ENCODE measurements at places on chromosomes 1 and 21.

GRCh38 chr1:100380635-100381034 lies 28.3 kb downstream of the CDC14A start:
- DNase-seq: no peak

- DNase-seq: no peak
Measured at GRCh38 chr1:109392037-109392787, 5.5 kb downstream of the SORT1 start.

- DNase-seq: peak; percentile 56
Measured at GRCh38 chr1:160623227-160623633, 23.6 kb downstream of the SLAMF1 start.

GRCh38 chr1:2786329-2787162 lies 14.9 kb downstream of the TTC34 start:
- DNase-seq: peak; percentile 53

GRCh38 chr1:73104749-73105148 lies 822.4 kb upstream of the NEGR1 start:
- DNase-seq: no peak
